Activated T-helper 1 cell treated with anti-CD3 and anti-CD28 coated beads, Interleukin-12 subunit alpha, Interleukin-12 subunit beta, Interleukin-2, Interleukin-4 antibody, amounts not matched to agents 30 ng/mL and 10 ng/mL and 1 ng/mL, durations not matched to agents 14 hours and 24 hours and 36 hours (primary cell): ENCODE measurements at places on chromosomes 2 and 18. TPM values are rescaled to one million over a fixed set of nuclear protein-coding genes. Genes with fewer than 3 reads are reported as not detected.

The MERTK gene
- 1.3 and 1.9 TPM in 2 replicates for total RNA-seq

The CXCR1 gene
- not detected in 2 replicates for total RNA-seq

The ZNF407 gene
- 19.8 and 21.4 TPM in 2 replicates for total RNA-seq

The GNLY gene
- 141 and 152 TPM in 2 replicates for total RNA-seq

The TUBA3D gene
- total RNA-seq, result not detected in 2 replicates

The CPO gene
- total RNA-seq, result not detected in 2 replicates

The SCG2 gene
- total RNA-seq, result not detected in 2 replicates
